ENCODE measurements at places on chromosomes 2 and 18.

GRCh38 chr18:41532344-41533086 lies 422.5 kb upstream of the PIK3C3 start:
- DNase-seq: no peak

- DNase-seq: no peak
Measured at GRCh38 chr2:203740871-203741281, 34.4 kb downstream of the CD28 start.

- no peak for DNase-seq
Measured at GRCh38 chr2:3005859-3006501, 371.6 kb downstream of the EIPR1 start.

DNA sequence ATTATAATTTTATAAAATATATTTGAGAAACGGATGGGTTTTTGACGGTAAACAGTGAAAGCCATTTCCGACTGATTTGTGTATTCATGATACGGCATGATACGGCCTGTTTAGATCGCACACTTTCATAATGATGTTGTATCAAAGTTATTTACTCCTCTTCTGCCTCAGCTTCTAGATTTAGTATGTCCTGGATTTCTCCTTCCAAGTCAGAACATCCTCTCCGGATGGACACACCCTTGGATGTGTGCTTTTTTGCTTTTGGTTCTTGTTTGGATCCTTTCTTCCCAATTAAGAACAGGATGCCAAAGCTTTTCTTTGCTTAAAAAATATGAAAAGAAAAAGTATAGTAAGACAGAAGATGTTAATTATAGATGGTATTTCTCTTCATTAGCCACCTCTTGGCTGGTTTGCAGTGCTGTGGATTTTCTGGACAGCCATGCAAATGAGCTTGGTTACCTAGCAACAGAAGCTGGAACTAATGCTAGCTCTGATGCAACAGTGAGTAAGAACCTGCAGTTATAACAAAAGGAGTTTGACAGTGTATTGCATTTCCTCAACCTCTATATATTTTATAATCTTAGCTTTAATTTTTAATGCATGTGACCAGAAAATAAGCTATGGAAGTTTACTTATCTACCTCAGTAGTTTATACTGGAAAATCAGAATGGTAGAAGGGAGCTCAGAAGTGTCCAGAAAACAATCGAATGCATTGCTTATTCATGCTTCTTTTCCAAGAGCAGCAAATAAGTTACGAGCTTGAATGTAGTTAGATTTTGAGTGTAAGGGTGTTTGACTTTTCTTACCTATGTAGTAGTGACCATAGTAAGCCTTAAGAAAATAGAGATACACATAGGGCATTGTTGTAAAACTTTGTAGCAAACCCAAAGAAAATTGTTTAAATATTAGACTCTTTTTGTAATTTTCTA lies 27.9 kb downstream of the RMND5A start:
- peak; percentile 22 for DNase-seq

- no peak for DNase-seq
Measured at GRCh38 chr2:85717308-85718008, 23.3 kb downstream of the GNLY start.

- DNase-seq: no peak
Measured at GRCh38 chr2:48380989-48381625, 148.8 kb upstream of the STON1 start.

DNA sequence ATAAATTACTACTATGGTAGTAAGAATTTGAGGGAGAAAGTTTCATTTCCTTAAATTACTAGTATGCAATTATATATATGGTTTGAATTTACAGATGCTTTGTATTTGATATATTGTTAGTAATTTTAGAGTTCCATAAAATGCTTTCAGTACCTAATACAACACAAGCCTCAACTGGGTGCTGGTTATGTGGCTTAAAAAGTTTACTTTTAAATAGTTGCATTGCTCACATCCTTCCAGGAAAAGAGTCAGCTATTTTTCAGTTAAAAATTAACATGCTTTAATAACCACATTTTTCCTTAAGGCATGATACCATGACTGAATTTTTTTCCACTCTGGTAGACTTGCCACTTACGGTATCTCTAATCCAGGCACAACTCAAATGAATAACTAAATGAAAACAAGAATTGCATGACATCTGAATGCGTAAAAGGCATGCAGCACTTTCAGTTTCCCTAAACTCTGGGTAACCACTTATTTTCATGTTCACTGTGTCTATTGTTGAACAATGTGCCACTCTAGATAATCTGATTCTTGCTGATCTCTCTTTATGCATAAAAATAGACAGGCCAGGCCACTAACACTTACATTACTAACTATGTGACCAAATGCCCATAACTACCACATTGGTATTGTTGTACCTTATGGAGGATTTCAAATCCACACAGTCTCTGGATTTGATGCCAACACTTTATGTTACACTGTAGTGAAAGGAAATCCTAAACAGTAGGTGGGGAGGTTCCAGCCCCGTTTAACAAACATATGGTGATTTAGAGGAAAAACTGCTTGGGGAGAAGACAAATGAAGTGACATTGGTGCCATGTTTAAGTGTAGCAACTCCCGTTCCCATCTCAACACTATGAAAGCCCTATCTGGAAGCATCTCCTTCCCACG lies 35.5 kb upstream of the SLC35F5 start:
- no peak for DNase-seq

DNA sequence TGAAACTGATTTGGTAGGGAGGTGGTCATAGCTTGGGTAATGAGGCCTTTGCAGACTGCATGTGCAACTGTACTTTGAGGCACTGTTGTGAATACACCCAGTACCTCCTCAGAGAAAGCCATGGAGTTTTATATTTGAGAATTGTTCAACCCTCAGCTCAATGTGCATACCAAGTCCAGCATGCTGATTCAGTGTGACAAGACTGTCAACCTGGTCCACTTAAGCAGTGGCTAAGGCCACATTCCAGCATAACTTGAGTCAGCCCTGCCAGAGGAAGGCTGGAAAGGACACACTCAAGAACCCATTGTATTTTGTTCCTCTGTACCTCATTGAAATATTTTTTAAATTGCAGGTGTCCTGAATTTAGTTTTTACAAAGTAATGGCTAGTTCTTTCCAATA lies 121.8 kb upstream of the HNMT start:
- DNase-seq: no peak

DNA sequence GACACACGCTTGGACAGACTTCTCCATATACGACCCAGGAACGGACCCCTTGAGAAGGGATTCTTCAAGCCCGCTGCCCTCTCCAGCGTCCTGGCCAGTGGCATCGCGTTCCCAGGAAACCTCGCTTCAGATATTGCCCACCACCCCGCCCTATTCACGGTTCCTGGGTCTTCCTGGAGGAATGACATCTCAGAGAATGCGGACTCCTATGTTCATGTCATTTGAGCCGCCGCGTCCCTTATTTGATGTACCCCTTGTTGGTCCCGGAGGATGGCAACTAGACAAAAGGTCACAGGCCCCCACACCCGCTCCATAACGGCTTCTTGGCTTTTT lies 588 bp upstream of the CCDC93 start:
- no peak for DNase-seq

- DNase-seq: no peak
Measured at GRCh38 chr18:77102259-77103040, 30.1 kb downstream of the MBP start.
